ENCODE measurements at places on chromosomes 7 and 10.

- DNase-seq, result no peak
Observed at GRCh38 chr7:5870311-5870710, 10.3 kb upstream of the OCM start.

DNA sequence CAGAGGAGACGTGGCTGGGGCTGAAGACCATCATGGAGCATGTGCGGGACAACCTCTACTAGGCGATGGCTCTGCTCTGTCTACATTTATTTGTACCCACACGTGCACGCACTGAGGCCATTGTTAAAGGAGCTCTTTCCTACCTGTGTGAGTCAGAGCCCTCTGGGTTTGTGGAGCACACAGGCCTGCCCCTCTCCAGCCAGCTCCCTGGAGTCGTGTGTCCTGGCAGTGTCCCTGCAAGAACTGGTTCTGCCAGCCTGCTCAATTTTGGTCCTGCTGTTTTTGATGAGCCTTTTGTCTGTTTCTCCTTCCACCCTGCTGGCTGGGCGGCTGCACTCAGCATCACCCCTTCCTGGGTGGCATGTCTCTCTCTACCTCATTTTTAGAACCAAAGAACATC is 22.0 kb upstream of the CPA5 start:
- DNase-seq, result no peak

GRCh38 chr7:94050046-94050445 is 45.9 kb upstream of the BET1 start:
- DNase-seq, result no peak

- no peak for DNase-seq
Observed at GRCh38 chr7:116731023-116731395, 59.0 kb downstream of the MET start.

- no peak for DNase-seq
Observed at GRCh38 chr7:138876326-138876725, 78.3 kb upstream of the ATP6V0A4 start.

- no peak for DNase-seq
Observed at GRCh38 chr10:17387861-17388503, 66.4 kb downstream of the ST8SIA6 start.

GRCh38 chr10:122252805-122253204 is 18.3 kb upstream of the BTBD16 start:
- DNase-seq, result no peak

- DNase-seq, result no peak
Observed at GRCh38 chr7:105524840-105525239, 2.8 kb upstream of the PUS7 start.

DNA sequence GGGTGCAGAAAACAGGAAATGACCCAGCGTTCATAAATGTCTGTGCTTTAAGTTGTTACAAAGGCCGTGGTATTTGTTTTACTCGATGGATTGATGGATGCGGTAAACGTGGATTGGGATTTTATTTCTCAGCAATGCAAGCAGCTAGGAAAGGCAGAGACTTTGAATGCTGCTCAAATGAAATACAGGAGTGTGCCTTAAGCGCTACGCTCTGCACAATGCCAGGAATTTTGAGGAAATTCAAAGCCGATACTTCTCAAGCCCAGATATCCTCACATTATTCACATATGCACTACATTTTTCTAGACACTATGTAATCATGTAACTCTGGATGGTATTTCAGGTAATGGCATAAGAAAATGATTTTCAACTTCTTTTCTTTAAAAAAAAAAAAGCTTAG is 514.3 kb upstream of the ADARB2 start:
- no peak for DNase-seq

DNA sequence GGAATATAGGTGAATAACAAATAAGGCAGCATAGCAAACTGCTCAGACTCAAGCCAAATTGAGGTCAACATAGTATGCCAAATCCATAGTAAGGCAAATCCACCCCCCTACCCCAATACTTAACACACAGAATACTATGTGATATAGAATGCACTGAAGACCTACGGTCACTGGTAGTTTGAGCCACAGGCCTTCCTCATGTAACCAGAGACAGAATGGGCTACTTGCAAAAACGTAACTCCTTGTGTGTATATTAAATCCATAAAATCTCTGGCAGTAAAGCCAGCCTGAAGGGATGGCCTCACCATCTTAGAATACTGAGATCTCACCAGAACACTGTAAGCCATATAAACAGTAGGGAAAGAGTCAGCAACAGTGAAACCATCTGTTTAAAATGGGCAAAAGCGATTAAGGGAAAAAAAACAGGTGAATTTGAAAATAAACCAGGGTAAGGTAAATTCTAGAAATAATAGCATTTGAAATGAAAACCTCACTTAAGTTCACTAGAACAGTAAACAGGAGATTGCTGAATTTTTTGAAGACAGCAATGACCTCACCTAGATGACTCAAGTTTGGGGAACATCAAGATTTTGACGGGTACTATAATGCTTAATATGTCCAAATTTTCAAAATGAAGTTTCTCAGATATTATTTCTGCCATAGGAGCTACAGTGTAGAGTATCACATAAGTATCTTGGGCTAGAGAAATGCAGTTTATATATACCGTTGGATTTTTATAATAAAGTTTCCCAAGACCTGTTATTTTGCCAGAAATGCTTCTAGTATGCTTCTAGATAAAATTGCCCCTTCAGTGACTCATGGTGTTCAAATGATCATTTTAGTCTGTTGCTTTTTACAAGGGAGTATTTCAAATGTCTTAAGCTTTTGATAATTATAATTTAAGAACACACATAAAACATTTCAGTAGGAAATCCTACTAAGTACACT is 13.9 kb downstream of the HNRNPA2B1 start:
- no peak for DNase-seq

DNA sequence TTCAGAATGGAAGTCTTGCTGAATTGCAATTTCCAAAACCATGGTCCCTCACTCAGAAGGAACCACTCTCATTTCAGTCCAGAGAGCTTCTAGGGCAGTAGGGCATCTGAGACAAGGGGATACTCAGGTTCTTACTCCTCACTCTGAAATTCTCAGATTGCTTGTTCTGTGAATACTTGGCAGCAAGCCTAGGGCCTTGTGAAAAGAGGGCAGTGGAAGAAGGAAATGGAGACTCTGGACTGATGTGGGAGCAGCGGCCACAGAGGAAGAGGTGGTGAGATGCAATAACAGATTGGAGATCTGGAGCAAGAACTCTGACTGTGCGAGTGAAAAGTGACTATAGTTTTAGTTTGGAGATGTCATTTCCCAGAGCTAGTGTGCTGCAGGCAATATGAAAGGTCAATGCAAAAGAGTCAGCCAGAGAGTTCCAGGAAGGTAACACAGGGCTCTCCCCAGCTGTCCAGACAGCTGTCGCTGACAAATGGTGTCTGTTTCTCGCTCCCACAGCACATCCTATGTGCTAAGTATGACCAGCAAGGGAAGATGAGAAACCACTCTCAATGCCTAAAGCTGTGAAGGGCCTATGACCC is 291.6 kb upstream of the KIAA1217 start:
- no peak for DNase-seq

GRCh38 chr7:158366346-158366745 is 221.3 kb downstream of the PTPRN2 start:
- no peak for DNase-seq

DNA sequence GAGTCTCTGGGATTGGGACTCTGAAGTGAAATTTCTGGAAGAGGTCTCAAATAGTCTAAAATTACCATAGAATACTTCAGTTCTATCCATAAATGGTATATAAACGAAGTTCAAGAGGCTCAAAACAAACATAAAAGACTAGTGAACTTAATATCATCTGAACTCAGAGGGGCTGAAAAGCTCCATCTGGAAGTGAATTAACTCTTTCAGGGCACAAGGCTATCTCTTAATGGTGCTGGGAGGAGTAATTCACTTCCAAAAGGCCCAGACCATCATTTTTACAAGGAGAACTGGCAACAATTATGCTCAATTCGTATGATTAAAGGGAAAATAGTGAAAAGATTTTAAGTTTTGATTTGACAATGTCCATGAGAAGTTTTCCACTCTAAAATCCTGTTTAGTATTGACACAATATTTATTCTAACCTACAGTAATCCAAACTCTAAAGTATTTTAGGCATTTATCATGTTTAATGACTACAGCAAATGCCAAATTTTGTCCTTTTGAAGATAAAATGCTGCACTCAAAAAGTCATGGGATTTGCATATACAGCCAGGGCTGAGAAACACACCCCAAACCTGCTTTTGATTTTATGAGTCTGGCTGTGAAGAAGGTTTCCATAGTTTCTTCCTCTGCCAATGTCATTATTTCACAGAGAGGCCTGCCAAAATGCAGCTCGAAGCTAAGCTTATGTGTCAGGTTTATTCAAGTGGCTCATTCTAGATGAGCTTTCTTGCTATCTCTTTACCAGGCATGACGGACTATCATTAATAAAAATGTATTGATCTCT is 143.9 kb downstream of the HIBADH start:
- no peak for DNase-seq
